ENCODE measurements at places on chromosomes 2 and 18.

DNA sequence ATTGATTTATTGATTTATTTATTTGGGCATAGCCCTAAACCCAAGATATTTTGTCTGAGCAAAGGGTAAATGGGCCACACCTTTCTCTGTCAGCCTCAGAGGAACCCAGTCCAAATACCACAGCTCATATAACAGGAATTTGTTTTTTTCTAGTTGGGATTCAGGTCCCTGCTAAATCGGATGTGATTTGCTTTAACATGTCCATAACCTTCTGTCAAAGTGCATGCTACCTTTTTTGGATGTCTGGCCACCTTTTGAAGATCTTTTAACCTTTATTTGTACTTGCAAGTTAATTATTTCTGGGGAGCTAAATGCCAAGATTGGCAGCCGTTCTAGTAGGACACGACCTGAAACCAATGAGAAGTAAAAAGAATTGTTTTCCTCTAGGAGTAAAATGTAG, 303.2 kb upstream of the UBE2E3 start:
- no peaks in the 10 kb centered on the region for H3K36me3 ChIP-seq
- no peaks in the 10 kb centered on the region for H3K4me1 ChIP-seq

DNA sequence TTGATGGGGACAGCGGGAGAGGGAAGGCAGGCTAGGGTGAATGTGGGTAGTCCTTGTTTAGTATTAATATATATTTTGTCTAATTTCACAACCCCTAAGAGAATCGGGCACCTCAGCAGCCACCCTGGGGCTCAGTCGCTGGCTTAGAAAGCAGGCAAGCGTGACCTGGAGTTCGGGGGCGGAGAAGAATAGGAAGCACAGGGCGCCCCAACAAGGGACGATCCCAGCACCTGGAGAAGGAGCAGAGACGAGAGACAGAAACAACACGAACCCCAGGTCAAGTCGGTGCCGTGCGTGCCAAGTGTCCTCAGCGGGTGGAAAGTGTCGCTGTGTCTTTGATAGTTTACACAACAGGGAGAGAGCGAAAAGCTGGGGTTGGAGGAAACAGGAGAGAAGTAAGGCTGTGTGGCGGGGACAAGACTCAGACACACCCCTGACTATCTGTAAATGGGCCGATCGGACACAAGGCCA, 95.4 kb downstream of the NFATC1 start:
- no peak for DNase-seq
- H3K27me3 ChIP-seq: no peaks in the 10 kb centered on the region
- peak overlapping the region; percentile 61 for H3K27ac ChIP-seq
- peaks cover 61% of the 10 kb centered on the region for H3K36me3 ChIP-seq
- peaks cover 26% of the 10 kb centered on the region for H3K4me1 ChIP-seq
- no peak overlapping the region for H3K4me3 ChIP-seq

- no peaks in the 10 kb centered on the region for H3K4me1 ChIP-seq
- no peak for DNase-seq
- no peak overlapping the region for H3K27ac ChIP-seq
- peaks cover 89% of the 10 kb centered on the region for H3K36me3 ChIP-seq
- no peak overlapping the region for H3K4me3 ChIP-seq
Measured at GRCh38 chr2:232817756-232818155, 41.4 kb upstream of the KCNJ13 start.

DNA sequence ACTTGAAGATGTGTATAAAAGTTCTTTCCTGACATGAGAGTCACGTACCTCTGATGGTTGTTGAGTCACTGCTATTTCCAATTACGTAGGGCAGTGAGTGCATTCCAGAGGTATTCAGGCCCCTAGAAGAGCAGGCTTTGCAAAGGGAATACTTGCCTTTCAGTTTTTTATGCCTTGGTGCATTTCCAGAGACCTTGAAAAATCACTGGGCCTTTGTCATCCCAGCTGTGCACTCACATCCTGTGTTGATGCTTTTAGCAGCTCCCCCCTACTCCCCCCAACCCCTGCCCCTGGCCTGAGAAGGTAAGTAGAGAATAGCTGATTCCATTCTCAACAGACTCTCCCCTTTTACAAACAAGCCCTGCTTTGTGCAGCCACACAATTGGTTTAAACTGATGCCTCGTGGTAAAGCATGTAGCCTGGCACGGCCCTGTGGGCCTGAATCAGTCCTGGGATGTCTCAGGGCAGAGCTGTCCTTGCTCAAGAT, 174.2 kb downstream of the PRPF40A start:
- no peaks in the 10 kb centered on the region for H3K27me3 ChIP-seq
- no peaks in the 10 kb centered on the region for H3K36me3 ChIP-seq
- H3K27ac ChIP-seq: no peak overlapping the region
- no peak overlapping the region for H3K4me3 ChIP-seq
- no peak for DNase-seq

DNA sequence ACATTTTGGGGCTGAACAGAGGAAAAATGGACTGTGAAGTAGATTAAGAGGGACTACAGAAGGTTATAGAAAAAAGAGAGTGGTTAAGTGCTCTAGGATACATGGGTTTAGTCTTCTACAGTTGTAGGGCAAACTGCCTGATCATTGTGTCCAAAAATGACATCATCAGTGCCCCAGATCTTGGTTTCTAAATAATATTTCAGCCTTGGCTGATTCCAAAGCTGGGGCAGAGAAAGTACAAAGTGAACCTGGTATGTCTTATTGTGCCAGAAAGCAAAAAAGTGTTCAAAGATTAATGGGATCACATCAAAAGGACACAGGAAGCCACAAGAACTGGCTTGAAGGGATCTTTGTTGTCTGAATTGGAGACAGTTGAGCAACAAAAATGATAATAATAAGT, 97.1 kb upstream of the ZNF521 start:
- DNase-seq: no peak
- H3K36me3 ChIP-seq: no peaks in the 10 kb centered on the region
- H3K27ac ChIP-seq: no peak overlapping the region
- no peak overlapping the region for H3K4me3 ChIP-seq
- H3K27me3 ChIP-seq: peaks cover 4% of the 10 kb centered on the region

DNA sequence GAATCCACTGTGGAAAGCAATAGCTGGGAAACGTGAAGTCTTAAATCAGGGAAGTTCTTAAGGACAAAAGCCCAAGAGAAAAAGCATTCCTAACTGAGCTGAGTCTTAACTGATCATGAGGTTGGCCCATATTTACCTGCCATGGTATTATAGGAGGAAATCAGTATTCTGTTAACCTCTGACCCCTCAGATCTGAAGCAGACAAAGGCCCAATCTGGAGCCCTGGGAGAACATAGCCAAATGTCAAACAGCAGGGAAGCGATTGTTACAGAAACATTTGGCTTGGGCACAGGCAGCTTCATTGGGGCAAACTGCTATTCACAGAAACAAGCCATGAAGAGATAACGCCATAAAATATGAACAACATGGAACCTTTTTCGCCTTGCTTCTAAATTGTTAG, 18.8 kb downstream of the EPHA4 start:
- peaks cover 64% of the 10 kb centered on the region for H3K4me1 ChIP-seq
- H3K36me3 ChIP-seq: no peaks in the 10 kb centered on the region
- H3K27me3 ChIP-seq: no peaks in the 10 kb centered on the region
- no peak overlapping the region for H3K27ac ChIP-seq
- H3K4me3 ChIP-seq: no peak overlapping the region

DNA sequence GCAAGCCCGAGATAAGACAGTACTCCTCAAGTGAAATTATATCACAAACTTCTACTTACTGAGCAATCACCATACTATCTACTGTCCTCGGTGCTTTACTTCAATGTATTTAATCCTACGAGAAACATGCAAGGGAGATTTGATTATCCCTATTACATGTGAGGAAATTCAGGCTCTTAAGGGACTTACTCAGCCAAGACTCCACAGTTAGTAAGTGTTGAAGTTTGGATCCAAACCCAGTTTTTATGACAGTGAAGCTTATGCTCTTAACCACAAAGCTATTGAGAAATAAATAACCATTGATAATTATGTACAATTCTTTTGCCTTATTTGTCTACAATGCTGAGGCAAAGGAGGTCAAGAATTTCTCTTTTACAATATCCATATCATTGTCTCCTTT, 672.9 kb upstream of the ACVR2A start:
- no peaks in the 10 kb centered on the region for H3K4me1 ChIP-seq
- no peaks in the 10 kb centered on the region for H3K36me3 ChIP-seq
- DNase-seq: no peak
- H3K27ac ChIP-seq: no peak overlapping the region

DNA sequence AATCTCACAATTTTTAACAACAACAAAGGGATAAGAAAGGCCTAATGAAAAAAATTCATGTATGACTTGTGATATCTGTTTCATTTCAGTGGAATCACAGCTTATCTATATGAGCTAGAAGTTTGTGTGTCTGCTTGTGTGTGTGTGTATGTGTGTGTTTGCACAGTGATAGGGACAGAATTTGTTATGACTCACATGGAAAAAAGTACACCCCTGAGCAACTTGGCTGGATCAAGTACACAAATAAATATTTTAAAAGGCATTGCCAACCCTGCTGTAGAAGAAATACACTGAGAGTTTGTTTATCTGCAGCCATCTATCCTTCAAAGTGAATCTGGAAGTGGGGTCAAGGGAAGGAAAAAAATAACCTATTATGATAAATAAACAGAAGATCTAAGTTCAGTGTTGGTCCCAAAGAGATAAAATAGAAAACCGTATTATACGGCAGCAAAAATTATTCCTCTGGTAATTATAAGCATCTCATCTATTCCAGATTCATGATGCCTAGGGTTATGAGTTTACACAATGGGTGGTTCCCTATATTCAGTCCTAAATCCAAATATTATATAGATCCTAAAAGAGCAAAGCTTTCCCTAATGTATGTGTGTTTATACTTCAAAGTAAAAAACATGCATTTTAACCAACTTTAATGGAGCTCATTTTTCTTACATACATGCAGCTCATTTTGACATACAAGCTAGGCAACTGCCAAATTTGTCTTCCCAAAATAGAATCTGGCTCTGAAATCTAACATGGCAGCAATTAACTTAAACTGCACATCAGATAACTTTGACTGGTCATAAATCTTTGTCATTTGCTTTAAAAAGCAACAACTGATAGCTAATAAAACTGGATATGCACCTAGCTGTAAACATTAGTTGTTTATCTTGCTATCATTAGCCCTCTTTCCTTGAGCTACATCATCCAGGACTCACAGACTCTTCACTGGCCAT, 420.6 kb downstream of the IRS1 start:
- H3K27me3 ChIP-seq: peaks cover 3% of the 10 kb centered on the region
- H3K27ac ChIP-seq: no peak overlapping the region
- H3K36me3 ChIP-seq: no peaks in the 10 kb centered on the region
- H3K4me1 ChIP-seq: no peaks in the 10 kb centered on the region
- H3K4me3 ChIP-seq: no peak overlapping the region

- no peaks in the 10 kb centered on the region for H3K4me1 ChIP-seq
- H3K27me3 ChIP-seq: peaks cover 25% of the 10 kb centered on the region
- DNase-seq: peak; percentile 46
- no peaks in the 10 kb centered on the region for H3K36me3 ChIP-seq
Measured at GRCh38 chr2:38959938-38960608, 70.4 kb downstream of the ARHGEF33 start.

DNA sequence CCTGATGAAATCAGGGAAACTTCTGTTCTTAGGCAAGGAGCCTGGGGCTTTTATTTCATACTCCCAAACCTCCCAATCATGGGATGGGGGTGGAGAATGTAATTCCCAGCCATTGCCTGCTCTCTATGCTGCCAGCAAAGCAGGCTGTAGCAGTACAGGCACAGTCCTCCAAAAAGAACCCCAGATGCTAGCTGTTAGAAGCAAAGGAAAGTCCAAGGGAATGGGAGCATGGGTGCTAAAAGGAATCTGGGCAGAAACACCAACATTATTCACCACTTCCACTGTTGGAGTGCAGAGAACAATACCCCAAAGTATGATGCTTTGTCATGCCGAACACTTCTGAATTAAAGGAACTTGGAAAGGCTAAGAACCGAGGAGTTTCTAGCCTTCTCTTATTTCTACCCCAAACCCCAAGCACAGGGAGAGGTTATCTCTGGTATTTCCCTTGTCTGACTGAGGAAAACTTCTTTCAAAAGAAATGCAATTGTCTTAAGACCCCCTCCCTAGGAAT, 24.7 kb downstream of the MDH1 start:
- no peak for DNase-seq
- peaks cover under 1% of the 10 kb centered on the region for H3K36me3 ChIP-seq
- H3K4me1 ChIP-seq: no peaks in the 10 kb centered on the region
- no peak overlapping the region for H3K4me3 ChIP-seq
- peaks cover 9% of the 10 kb centered on the region for H3K27me3 ChIP-seq

DNA sequence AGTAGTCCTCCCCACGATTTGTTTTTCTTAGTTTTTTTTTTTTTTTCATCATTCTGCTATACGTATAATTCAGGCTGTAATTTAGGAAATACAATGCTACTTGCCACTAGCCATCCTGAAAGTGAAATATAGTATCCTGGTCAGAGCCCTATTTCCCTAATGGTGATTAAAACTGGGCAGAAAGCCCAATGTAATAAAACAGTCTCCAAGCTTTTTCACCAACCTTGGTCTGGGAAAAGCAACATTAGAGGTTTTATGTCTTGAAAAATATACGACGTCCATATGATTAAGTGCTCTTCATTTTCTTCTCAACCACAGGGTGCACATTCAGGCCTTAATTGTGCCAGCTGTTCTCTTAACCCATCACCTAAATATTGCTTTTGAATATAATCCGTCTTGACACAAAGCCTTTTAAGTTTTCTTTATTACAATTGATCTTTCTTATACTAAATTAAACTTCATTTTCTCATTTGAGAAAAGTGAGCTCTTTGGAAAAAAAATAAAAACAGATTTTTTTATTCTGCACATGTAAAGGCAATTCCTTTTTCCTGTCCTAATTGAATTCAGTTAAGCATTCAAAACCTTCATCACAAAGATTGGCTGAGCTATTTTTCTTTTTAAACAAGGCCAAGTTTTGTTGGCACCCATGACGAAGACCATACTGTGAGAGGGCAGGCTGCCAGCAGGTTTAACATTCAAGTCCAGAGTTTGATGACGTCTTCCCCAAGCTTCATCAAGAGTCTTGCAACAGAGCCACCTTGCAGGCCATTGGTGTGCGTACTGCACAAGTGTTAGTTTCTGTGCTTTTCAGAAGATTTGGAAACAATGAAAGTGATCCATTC, 52.7 kb downstream of the MAP2 start:
- DNase-seq: no peak
- no peak overlapping the region for H3K4me3 ChIP-seq
- H3K27me3 ChIP-seq: no peaks in the 10 kb centered on the region
- no peaks in the 10 kb centered on the region for H3K4me1 ChIP-seq
- no peak overlapping the region for H3K27ac ChIP-seq

GRCh38 chr2:26978061-26978596, 7.7 kb downstream of the MAPRE3 start:
- H3K36me3 ChIP-seq: no peaks in the 10 kb centered on the region
- no peak overlapping the region for H3K4me3 ChIP-seq
- DNase-seq: no peak
- H3K27me3 ChIP-seq: peaks cover 32% of the 10 kb centered on the region
- no peak overlapping the region for H3K27ac ChIP-seq

DNA sequence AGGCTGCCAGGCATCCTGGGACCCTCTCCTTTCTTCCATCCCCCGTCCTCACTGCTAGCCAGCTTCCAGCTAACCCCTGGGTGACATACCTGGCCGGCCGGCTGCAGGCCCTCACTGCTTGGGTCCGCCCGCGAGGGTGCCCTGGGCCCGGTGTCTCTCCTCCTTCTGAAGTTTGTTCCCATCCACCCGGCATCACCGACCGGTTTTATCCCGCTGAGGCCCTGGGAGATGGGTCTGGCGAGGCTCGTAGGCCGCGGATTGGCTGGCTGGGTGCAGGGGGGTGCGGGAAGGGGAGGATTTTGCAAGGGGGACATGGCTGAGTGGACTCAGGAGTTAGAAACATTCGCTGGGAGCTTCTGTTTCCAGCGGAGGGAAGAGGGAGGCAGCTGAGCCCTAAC, at the start of gene PAX8:
Gene PAX8, minus strand, starts transcription at position 180 of the 398 bp plus-strand sequence. CDS start 527 bp downstream, outside the sequence.
- H3K27ac ChIP-seq: no peak within 1 kb of the TSS
- no peak within 1 kb of the TSS for H3K4me3 ChIP-seq
- H3K27me3 ChIP-seq: peaks cover 46% of the 10 kb centered on the region
- no peaks in the 10 kb centered on the region for H3K36me3 ChIP-seq
- H3K4me1 ChIP-seq: peaks cover 4% of the 10 kb centered on the region
